ENCODE measurements at places on chromosomes 3 and 15. TPM values are rescaled to one million over a fixed set of nuclear protein-coding genes. Genes with fewer than 3 reads are reported as not detected.

GRK7 gene
- not detected for polyA plus RNA-seq

CLRN1 gene
- not detected for polyA plus RNA-seq

EPHA6 gene
- polyA plus RNA-seq: 0.12 TPM

KCNMB3 gene
- not detected for polyA plus RNA-seq

ABHD14A gene
- 70.3 TPM for polyA plus RNA-seq

C3orf49 gene
- not detected for polyA plus RNA-seq

C2CD4B gene
- polyA plus RNA-seq: 0.20 TPM

ZNF860 gene
- polyA plus RNA-seq: 0.20 TPM

FANCD2OS gene
- polyA plus RNA-seq: not detected

AADAC gene
- not detected for polyA plus RNA-seq

LRRC31 gene
- polyA plus RNA-seq: not detected

NOX5 gene
- not detected for polyA plus RNA-seq

MINDY2 gene
- 2.3 TPM for polyA plus RNA-seq

KCNAB1 gene
- polyA plus RNA-seq: 2.6 TPM

SCAPER gene
- 24.3 TPM for polyA plus RNA-seq

LRRIQ4 gene
- polyA plus RNA-seq: not detected

FAM107A gene
- 470 TPM for polyA plus RNA-seq

EPHB3 gene
- 17.0 TPM for polyA plus RNA-seq

FGF12 gene
- 12.7 TPM for polyA plus RNA-seq

NRG4 gene
- polyA plus RNA-seq: 0.78 TPM

All from brain (organoid and tissue), 16 donors.